ENCODE measurements at places on chromosomes 6 and 20.

DNA sequence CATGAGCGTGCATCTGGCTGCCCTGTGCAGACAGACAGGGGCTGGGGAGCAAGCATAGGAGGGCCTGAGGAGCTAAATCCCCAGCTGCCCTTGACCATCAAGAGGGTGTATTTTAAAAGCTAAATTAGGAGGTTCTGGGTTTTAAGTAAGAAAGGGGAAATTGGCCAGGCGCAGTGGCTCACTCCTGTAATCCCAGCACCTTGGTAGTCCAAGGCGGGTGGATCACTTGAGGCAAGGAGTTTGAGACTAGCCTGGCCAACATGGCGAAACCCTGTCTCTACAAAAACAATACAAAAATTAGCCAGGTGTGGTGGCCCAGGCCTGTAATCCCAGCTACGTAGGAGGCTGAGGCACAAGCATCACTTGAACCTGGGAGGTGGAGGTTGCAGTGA, 27.8 kb downstream of the SERPINB6 start:
- DNase-seq = no peak

DNA sequence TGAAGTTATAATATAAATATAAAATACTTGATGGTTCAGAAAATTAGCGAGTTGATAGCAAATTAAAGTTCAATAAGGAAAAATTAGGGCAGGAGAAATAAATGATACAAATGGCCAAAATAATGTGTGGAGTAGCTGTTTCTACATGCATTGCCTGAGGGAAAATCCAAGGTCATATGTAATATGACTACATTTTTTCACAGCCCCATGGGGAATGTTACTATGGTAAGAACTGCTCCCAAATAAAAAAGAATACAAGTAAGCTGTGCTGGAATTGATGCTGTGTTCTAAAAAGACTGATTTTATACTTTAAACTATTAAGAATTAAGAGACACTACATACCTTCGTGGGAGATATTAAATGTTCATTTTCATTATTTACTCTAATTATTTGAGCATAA, 34.1 kb downstream of the MEI4 start:
- no peak for DNase-seq

- DNase-seq = peak; percentile 39
Measured at GRCh38 chr6:168247443-168248147, 72.0 kb downstream of the DACT2 start.

- DNase-seq = peak; percentile 72
Measured at GRCh38 chr6:116268589-116269293, 11.0 kb downstream of the TSPYL1 start.

GRCh38 chr6:131061041-131061750, 1.8 kb downstream of the EPB41L2 start:
- no peak for DNase-seq

DNA sequence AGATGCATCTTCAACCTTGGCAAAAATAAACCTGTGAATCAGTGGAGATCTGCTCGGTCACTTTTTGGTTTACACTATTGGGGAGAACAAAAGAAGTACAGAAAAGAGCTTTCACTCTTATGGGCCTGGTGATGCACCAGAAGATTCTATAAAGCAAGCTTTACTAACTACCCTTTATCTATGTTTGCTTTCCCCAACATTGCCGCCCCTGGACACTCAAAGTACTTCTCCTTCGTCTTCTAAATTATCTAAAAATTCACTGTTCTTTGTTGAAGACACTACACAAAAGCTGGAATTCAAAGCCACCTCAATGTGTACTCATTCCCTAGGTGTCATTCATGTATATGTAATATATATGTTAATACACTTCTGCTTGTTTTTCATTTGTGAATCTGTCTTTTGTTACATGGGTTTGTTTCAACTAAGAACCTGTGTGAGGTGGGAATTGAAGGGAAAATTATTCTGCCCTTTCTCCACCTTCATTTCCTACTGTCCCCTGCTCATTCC, 97.9 kb upstream of the BTN3A2 start:
- no peak for DNase-seq

GRCh38 chr6:149043476-149044130, 273.9 kb upstream of the TAB2 start:
- peak; percentile 72 for DNase-seq

DNA sequence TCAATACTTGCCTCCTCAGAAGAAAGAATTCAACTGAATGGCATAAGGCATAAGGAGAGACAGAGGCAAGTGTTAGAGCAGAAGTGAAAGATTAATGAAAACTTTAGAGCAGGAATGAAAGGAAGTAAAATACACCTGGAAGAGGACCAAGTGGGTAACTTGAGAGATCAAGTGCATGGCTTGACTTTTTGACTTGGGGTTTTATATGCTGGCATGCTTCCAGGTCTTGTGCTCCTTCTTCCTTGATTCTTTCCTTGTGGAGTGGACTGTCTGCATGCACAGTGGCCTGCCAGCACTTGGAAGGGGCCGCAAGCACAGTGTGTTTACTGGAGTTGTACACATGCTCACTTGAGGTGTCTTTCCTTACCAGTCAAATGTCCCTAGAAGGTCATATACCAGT, 222.1 kb upstream of the UFL1 start:
- DNase-seq = no peak

DNA sequence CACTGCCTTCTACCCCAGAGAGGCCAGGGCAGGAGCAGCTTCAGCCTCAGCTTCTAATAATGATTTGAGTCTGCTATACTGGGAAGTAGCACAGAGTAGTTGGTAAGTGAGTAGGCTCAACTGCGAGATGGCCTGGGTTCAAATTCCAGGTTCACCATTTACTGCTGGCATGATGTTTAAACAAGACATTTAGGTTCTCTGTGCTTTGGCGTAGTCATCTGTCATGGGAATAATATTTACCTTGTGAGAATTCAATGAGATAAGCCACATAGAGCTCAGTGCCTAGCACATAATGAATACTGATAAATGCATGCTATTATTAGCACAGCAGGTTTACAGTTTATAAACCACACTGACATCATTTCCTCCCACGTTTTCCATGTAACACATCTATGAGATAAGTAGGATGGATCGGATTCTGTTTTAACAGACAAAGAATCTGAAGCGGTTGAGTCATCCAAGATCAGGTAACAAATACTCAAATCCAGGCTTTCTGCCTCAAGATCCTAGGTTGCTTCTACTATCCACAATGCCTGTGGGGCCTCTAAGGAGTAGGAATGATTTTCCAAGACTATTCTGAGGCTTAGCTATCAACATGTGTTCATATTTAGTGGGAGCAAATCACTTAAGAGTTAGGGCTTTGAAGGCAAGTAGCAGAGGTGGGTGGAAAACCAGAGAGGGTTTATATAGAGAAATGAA, 72.9 kb upstream of the DTNBP1 start:
- DNase-seq = peak; percentile 93

- no peak for DNase-seq
Measured at GRCh38 chr6:6798448-6798860, 209.9 kb downstream of the LY86 start.

DNA sequence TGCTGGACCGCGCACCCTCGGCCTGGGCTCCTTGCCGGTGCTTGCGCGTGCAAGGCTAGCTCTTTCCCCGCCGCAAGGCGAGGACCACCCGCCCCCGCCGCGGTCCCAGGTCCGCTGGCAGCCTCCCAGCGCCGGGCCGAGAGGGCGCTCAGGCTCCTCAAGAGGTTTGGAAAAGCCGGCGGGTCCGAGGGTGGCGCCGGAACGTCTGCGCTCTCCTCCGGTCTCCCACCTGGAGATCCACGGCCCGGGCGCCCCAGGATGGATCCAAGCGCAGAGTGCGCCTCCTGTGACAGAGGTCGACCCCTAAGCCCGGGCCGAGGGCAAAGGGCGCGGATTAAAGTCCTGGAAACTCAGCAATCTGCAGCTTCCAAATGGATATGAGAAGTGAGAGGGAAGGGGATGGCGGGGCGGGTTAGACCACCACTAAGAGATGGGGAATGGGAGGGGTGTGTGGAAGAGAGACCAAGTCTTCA, 575 bp upstream of the MICAL1 start:
- no peak for DNase-seq

DNA sequence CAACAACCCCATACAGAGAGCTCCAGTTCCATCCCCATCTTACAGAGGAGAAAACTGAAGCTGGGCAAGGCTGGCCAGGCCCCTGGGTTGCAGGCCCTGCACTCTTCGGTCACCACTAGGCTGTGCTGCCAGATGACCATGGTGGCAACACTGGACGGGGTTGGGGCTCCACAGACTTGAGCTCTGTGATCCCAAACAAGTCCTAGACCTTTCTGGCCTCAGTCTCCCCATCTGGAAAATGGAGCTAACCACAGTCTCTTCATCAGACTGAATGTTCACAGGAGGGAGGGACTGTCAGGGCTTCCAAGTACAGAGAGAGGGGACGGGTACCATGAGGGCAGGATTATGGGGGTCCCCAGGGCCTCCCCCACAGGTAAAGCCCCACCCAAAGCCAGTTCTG, 41.3 kb upstream of the NOL4L start:
- DNase-seq = no peak

All from NCI-H146 (cell line).